ENCODE measurements at places on chromosomes 3 and 15.

GRCh38 chr15:90201944-90202375 is 830 bp downstream of the SEMA4B start:
- DNase-seq: peak; percentile 27

- DNase-seq: peak; percentile 62
Observed at GRCh38 chr3:194689493-194689944, 3.8 kb downstream of the FAM43A start.

- DNase-seq: no peak
Observed at GRCh38 chr15:38680775-38681174, 116.2 kb upstream of the RASGRP1 start.

DNA sequence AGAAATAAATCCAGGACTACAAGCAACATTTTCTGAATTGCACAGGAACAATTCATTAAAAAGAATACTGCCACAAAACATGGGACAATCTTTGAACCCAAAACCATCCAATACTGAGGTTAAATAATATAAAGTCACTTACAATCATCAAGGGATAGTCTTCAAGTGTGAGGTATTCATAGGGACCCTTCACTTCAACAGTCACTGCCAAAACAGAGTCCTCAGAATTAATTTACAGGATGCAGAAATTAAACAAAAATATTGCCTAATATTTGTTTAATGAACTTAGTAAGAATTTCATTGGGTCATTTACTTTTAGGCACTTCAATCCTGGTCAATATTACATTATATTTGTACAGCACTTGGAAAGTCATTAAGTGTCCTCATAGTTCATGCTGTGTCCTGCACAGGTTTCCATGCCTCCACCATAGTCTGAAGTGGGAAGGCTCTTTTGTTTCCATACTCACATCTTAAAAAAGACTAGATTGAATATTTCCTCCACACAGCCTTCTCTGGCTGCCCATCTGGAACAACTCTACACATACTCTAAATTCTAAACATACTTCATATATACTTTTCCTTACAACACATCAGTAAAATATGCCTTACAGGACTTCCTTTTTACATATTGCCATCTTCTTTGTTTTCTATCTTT is 31.6 kb upstream of the VPS39 start:
- DNase-seq: peak; percentile 2

GRCh38 chr3:16370872-16371740 is 106.1 kb downstream of the OXNAD1 start:
- DNase-seq: no peak

DNA sequence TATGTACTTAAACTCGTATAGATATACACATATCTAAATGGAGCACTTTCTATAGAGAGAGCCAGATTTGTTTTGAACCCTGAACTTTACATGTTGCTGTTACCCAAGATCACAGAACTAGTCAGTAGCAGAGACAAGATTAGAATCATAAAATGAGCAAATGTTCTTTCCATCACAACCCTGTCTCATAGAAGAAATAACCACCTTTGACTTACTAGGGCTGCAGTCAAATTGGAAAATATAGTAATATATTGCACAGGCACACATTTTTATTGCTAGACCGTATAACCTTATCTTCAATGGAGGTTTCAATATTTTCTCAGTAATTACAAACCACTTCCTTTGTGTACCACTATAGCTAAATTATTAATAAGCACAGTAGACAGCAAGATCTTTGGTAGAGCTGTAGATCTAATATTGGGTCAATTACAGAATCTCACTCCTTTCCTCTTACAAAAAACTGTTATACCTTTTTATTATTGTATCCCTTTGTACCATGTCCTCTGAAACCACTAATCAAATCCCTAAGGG is 41.5 kb upstream of the TBL1XR1 start:
- DNase-seq: no peak

DNA sequence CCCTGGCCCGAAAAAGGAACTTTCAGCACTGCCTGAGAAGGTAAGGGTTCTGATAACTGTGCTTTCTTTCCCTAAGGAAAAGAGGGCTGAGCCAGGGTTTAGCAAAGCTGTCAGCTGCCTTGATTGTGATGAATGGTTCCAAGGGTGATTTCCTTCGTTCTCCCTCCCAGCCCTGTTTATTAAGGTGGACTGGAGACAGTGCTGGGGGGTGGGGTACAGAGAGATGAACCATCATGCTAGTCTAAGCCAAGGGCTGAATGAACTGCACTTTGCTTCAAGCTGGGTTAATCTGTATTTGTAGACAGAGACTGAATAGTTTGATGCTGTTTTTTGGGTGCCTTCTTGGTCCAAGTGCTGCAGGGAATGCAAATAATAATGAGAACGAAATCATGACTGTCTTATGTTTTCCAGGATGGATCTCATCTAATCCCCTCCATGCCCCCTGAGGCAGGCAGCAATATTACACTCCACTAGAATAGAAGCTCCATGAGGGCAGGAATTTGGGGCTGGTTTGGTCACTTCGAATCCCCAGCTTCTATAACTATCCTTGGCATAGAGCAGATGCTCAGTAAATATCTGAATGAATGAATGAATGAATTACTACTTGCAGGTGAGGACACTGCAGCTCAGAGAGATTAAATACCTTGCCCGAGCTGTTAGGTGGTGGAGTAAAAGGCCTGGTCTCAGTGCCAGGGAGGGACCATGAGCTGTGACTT is 10.9 kb downstream of the PXYLP1 start:
- no peak for DNase-seq

GRCh38 chr15:70853973-70854665 is at the start of gene LARP6:
TSS of gene LARP6 (minus strand) at chr15:70854157. CDS start at chr15:70854088, 69 bp downstream.
- DNase-seq: peak; percentile 74

- DNase-seq: no peak
Observed at GRCh38 chr15:61173899-61174689, 55.0 kb downstream of the RORA start.

DNA sequence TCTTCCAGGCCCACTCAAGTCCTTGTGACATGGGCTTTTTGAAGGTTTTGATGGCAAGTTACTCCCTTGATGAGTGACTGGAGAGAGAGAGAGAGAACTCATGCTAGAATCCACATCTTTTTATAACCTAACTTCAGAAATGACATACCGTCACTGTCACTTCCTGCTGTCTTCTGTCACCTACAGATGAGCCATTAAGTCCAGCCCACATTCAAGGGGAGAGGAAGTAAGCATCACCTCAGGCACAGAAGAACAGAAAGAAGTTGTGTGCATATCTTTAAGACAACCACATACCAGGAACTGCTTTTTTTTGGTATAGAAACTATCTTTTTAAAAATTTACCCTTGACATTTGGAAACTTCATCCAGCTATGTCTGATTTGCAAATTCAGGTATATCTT is 16.6 kb upstream of the TXNRD3 start:
- no peak for DNase-seq

DNA sequence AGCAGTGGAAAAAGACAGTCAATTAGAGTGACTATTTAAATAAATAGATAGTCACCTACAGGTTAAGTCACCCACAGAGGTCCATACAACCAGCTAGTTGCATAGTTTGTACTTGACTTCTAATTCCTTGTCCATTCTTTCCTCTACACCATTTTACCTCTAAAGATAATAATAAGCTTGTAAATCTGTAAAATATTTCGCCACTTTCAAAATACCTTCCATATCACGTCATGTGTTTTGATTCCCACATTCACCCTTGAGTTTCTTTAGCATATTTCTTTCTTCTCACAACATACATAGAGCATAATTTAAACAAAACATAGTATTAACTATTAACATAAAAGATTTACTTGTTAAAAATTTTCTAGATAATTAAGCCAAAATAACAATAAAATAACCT is 689.6 kb downstream of the MECOM start:
- DNase-seq: no peak

GRCh38 chr15:77014132-77015081 is 19.5 kb downstream of the PSTPIP1 start:
- DNase-seq: no peak

DNA sequence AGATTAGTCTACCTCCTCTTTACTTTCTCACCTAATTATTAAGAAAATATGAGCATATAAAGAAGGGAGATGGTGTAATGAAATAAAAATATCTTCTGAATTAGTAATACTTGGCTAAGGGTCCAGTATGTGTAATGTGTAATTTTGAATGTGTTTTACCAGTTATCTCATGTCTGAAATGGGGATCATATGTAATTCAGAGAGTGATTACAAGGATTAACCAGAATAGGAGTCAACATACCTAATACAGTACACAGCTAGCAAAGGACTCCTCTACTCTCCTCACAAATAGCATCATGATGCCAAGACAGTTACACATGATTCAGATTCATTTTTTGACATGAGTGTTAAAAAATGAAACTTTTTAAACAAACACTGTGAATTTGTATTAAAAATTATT is 570.4 kb downstream of the SI start:
- DNase-seq: peak; percentile 10
